CD4-positive, CD25-positive, alpha-beta regulatory T cell (primary cell): ENCODE measurements at places on chromosomes 4 and X. TPM values are rescaled to one million over a fixed set of nuclear protein-coding genes. Genes with fewer than 3 reads are reported as not detected.

GRCh38 chrX:10901290-10901633 lies 209.9 kb upstream of the HCCS start:
- no peak for DNase-seq

GRCh38 chrX:122777766-122778165 lies 406.3 kb upstream of the GRIA3 start:
- no peak for DNase-seq

MAGEA12 gene
- not detected for polyA plus RNA-seq

DNA sequence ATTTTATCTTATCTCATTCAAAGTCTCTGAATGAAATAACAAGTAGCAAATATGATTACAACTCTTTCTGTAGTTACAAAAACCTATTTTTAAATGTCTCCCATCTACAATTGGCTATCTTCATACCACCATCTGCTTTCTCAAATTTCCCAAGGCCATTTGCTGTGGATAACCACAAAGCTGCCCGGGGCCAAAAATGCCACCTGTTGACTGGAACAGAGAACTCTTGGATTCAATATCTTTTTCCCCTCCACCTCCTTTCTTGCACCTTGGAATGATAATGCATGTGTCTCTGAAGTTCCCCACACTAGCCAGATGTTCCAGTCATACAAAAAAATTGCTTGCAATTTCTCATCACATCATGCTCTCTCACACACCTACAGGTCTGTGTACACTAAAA lies 93.3 kb upstream of the SCML1 start:
- no peak for DNase-seq

PRSS12 gene
- polyA plus RNA-seq: not detected

GRCh38 chr4:184460499-184461285 lies 13.7 kb downstream of the IRF2 start:
- no peak for DNase-seq

KIF4A gene
- polyA plus RNA-seq: 0.47 TPM

- no peak for DNase-seq
Measured at GRCh38 chrX:136671006-136671610, 23.1 kb downstream of the CD40LG start.

DNA sequence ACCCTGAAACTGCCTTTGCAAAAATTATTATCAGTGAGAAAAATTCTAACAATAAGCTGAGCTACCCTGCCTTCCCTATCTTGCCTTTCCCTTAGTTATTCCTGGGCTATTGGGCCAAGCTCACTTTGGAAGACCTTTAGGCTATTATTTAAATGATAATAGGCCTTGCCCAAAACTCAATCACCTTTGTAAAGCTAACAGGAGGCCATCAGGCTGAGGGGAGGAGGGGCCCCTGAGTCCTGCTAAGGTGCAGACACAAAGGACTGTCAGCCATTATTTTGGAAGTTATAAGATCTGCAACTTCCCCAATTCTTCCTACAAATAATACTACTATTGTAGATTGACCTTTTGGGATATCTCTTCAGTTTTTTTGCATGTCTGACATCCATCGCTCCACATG lies 278.8 kb upstream of the DIAPH2 start:
- no peak for DNase-seq

UGT2B10 gene
- polyA plus RNA-seq: not detected

DNA sequence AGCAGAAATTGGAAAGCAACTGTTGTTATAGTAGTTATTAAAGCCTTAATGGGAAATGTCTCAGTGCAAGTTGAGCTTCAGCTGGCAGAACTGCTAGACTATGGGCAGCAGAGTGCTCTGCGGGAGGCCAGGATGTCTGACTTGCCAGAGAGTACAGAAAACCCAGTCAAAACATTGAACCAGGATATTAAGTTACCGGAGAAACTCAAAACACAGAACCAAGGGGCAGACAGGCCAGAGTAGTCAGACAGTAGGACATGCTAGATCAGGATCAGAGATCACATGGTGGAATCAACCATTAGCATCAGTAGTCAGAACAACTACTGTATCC lies 72.9 kb upstream of the TNIP3 start:
- no peak for DNase-seq

GRCh38 chr4:8846046-8846720 lies 25.5 kb downstream of the HMX1 start:
- DNase-seq: no peak

DNA sequence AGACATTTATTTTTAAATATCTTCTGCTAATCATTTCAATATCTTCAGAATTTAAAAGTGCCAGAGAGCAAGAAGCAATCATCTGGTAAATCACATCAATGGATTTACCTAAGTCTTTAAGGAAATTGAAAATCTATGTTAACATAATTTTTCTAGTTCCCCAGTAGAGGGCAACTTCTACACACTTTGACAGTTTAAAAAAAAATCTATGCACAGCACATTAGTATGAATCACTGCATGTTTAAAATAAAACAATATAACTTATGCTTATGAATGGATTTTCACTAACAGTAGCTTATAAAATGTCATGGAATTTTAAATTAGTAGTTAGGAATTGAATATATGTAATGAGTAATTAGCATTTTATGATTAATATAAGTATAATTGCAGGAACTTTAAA lies 126.5 kb downstream of the REELD1 start:
- DNase-seq: no peak
